ENCODE measurements at places on chromosomes 5 and 9.
A peak's percentile ranks its signal among the peaks of the same experiment; 100 is the strongest.

- peak; percentile 26 for DNase-seq
Observed at GRCh38 chr5:35651002-35651756, 33.5 kb downstream of the SPEF2 start.

GRCh38 chr5:54243483-54244080, 66.8 kb downstream of the ARL15 start:
- no peak for DNase-seq

- no peak for DNase-seq
Observed at GRCh38 chr5:148384380-148384737, 601 bp downstream of the FBXO38 start.

DNA sequence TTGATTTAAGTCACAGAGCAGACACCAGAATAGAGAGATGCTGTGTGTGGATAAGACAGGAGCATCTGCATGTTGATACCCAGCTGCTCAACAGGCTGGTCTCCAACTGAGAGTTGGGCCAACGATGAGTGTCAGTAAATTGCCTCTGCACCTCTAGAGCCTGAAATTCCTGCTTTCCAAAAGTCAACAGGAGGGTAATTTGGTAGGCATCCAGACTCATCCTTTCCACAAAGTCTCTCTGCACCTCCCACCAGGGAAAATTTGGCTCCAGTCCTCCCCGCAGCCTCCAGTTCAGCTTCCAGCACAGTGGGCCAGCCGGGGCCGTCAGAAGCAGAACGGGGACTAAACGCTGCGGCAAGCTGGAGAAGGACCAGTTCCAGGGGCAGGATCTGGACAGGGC, 136.9 kb downstream of the RFK start:
- no peak for DNase-seq

DNA sequence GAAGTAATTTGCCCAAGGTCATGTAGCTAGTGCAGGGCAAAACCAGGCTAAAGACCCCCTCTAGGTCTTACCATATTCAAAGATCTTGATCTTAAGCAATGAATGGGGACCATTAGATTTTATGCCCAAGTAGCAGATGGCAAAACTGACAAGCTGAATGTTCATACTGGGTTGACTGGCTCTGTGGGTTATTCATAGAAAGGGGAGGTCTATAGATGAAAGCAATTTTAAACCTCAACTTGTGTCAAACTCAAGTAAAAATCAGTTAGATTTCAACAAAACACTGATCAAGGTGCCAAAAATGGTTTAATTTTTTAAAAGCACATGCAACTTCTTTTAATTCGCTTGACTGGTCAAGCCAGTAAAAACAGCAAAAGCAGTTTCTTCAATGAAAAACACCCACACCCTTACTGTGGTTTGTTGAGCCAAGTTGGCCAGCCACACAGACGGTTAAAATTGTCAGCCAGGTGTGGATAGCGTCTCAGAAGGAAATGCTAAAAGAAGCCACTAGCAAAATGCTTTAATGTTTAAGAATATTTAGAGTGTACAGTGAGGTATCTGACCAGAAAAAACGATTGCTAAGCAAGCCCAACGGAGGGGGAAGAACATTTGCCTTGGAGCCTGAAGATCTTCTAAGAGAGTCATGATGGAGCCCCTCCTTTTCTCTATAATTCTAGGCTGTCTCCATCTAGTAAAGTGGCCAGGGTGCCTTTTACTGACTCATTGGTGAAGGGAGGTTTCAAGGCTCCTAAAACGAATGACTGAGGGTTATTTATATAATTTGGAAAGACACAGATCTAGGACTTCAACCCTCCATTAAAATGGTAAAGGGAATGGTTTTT, 539.6 kb upstream of the CLINT1 start:
- DNase-seq, result no peak
